ENCODE measurements at places on chromosomes 3 and 15.

- DNase-seq, result no peak
Measured at GRCh38 chr15:23566651-23567050, 1.2 kb downstream of the MKRN3 start.

- DNase-seq, result no peak
Measured at GRCh38 chr15:100623301-100623700, 20.9 kb downstream of the ASB7 start.

DNA sequence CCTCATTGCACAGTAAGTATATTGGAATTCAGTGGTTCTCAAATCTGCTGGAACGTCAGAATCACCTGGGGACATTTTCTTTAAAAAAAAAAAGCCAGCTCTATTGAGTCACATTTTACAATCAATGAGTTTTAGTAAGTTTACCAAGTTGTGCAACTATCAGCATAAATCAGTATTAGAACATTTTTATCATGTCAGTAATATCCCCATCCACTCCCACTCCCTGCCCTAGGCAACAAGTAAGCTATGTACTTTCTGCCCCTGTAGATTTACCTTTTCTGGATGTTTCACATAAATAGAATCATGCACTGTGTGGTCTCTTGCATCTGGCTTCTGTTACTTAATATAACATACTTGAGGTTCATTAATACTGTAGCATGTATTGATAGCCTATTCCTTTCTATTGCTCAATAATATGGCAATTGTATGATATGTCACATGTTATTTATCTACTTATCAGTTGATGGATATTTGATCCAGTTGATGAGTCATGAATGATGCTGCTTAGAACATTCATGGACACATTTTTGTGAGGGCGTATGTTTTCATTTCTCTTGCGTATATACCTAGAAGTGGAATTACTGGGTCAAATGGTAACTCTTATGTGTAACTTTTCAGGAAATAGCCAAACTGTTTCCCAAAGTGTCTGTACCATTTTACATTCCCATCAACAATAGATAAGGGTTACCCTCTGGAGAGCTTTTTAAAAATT, 180.5 kb downstream of the THSD4 start:
- no peak for DNase-seq

GRCh38 chr3:185976977-185977678, 39.3 kb upstream of the TRA2B start:
- DNase-seq, result peak; percentile 82

DNA sequence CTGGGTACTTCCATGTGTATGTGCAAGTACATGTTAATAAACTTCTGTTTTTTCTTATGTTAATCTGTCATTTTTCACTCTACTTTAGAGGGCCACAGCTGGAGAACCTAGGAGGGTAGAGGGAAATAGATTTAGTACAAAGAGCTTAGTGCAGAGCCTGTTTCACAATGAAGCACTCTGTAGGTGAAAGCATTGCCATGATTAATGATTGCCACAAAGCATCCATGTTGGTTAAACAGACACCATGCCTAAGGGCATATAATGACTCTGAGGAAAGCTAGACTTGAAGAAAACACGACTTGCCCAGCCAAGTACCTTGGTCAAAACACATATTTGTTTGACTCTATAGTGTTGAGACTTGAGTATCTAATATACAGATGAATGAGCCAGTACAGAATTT, 338.4 kb downstream of the FHIT start:
- no peak for DNase-seq

DNA sequence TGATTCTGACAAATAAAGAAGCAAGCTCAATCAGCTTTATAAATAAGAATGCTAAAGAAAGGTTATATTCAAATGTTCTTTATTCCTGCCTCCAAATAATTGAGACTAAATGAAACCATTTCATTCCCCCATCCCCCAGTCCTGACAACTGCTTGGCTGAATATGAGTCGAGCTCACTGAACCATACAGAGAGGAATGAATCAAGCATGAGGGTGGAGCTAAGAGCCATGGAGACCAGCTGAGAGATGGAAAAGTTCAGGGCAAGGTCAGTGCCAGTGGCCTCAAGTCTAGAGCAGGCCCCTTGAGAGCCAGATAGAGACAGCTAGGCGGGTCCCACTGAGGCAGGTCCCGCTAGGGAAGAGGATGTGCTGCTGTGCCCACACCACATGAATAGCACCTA, 188.7 kb upstream of the EIF1B start:
- no peak for DNase-seq

DNA sequence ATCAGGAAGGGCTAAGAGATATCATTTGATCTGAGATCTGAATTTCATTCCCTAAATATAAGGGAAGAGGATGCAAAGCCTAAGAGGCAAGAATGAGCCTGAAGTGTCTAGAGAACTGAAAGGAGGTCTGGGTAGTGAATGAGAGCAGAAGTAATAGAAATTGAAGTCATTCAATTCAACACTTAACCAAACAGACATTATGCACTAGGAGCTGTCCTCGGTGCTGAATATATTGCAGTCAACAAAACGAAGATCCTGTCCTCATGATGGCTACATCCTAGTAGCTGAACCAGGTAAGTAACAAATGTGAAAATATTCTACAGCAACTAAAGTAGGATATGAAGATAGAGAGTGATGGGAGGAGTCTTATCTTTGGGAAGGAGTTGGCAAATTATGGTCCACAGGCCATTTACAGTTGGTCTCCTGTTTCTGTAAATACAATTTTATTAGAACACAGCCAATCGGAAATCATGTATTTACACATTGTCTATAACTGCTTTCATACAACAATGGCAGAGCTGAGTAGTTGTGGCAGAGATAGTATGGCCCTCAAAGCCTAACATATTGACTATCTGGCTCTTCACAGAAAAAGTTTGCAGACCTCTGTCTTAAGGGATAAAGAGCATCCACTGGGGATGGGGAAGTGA, 192.9 kb upstream of the CADPS start:
- DNase-seq, result no peak

DNA sequence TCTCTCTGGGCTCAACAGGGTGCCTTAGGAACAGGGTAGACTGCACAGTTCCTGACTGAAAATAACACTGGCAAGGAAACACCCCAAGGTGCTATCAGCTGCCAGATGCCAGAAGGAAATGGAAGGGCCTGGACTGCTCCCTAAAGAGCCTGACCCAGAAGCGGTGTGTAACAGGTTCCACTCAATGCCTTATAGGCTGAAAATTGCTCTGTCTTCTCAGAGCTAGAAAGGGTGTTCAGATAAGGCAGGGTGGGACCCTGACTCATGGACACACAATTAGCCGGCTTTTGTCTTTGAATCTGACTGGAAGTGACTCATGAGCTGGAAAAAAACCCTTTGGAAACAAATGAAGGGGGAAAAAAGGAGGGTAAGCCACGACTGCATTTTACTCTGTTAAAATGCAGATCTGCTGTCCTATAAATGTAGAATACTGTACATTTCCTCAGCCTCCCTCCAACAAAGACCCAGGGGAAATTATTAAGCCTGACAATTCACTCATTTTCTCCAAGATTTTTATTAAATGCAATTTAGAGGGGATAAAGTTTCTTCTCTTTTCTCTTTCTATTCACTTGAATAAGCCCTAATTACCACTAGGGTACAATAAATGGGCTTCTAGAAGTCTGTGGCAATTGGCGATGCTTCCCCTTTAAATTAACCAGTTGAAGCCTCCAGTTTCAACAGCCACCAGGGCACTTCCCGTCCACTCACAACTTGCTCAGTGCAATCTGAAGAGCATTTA, 160.2 kb upstream of the TBL1XR1 start:
- no peak for DNase-seq
